ENCODE measurements at places on chromosomes 2 and 18.

GRCh38 chr18:22172594-22173049 is 3.2 kb downstream of the GATA6 start:
- no peak for DNase-seq

- DNase-seq, result no peak
Measured at GRCh38 chr2:145421841-145422240, 901.9 kb upstream of the ZEB2 start.

DNA sequence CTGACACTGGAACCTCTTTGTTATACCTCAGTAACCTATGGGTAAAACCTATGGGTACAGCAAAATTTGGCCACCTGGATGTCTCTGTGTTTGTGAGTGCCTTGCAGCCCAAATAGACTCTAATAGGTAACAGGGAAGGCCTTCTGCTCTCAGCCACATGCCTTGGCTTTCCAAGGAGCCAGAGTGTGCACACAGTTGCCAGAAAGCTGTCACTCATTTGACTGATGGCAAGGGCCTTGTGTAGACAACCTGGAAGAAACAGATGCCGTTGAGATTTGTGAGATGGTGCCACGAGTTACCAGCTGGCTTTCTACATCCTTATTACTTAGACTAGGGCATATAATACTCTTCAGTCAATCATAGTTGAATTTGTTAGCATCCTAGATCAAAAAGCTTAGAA is 90.1 kb upstream of the RAB12 start:
- DNase-seq, result no peak

DNA sequence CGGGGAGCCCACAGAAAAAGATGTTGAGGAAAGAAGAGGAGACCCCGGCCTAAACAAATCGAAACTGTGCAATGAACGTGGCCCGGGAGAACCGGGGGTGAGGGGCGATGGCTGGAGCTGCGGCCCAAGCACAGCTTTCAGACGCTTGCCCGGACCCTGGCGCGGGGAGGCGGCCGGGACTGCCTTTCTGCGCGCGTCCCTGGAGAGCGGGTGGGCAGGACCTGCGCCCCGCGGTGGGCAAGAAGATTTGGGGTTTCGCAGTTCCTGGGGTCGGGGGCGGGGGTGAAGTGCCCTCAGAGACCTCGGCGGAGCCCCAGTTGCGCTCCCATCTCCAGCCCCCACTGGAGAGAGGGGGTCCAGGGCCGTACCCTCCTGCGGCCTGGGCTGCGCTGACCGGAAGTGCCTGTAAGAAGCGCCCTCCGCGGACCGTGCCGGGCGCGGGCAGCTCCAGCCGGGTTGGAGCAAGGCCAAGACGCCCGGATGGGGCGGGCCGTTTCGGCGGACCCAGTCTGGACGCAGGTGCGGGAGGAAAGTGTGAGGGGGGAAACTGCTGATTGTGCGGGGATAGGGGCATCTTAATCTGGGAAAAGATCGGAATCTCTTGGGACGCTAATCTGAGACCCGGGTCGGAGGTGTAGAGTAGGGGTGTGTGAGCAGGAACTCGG is 11.6 kb downstream of the EN1 start:
- DNase-seq, result no peak

DNA sequence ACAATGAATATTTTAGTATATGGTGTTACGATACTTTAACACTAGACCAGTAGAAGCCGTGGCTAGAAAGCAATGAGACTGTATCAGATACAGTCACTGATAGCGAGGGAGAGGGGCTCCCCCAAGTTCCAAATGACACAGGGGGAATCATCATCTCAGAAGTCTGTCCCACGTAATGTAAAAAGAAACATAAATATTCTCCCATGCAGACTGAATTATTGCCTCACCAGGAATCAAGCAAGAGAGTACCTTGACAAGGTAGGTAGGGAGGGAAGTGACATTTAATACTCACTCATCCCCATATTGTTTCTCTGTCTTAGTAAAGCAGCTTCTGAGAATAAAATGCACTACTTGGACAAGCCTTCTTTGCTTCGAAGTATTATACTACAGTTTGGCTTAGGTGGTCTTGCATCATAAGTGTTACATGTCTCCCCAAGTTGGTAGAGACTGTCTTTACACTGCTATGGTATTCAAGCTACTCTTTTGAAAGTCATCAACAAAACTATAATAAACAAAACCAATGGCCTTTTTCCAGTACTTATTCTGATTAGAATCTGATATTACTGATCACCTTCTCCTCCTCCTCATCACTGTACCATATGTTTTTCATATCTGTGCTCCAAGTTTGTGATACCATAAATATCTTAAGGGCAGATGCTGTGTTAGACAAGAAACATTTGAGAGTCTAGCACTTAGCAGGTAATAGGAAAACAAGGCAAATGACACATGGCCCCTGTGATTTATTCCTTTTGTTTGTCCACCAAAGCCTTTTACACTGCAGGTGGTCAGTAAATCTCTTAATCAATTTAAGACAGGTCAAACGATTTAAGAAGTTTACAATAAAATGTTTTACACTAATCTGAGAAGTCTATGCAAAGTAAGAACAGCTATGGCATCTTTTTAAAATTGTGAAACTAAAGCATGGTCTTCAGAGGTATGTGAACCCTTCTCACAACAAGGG is 2.7 kb downstream of the LAPTM4A start:
- DNase-seq, result no peak

GRCh38 chr2:126971481-126972278 is 73.0 kb downstream of the TEX51 start:
- DNase-seq, result peak; percentile 14

DNA sequence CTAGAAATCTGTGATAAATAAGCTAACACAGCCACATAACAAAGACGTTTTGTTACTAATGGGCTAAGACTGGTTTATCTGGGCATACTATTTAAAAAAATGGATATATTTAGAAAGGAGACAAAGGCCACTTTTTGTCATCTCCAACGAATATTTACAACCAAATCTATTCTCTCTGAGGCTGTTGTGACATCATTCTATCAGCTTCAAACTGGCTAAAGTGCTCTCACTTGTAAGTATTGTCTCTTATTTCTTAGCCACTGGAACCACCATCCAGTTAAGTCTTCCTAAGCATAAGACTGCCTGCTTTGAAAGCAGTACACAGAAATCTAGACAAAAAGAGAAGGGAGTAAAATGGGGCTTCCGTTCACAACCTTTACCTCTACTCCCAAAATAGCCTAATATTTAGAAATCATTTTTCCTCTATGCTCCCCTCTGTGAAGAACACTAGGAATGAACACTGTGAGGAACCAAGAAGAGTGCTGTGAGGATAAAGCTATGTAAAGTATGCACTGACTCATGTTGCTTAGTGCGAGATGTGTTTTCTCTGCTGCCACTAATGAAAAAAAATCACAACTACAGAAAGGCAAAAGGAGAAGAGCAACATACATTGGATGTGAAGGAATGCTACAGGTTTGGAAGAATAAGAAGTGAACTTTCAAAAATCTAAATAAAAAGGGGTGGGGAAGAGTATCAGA is 264.1 kb downstream of the EXOC6B start:
- DNase-seq, result no peak

- no peak for DNase-seq
Measured at GRCh38 chr18:49026501-49027373, 76.0 kb upstream of the SMAD7 start.

DNA sequence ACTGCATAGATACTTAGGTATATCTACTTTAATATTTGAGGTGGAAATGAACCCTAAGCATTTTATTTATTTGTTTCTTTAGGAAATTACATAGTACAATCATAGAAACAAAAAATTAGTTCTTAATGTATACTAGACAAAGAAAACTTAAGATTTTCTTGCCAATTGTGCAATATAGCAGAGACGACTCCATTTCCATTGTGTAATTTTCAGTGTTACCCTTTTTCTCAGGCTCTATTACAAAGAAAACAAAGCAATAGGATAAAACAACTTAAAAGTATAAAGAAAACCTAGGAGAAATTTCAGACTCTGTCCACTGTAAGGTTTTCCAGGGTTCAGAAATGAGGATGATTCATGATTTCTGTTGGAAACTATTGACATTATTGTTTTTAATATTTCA is 89.0 kb upstream of the SERTAD2 start:
- DNase-seq, result no peak

- DNase-seq, result no peak
Measured at GRCh38 chr2:45892425-45892745, 240.9 kb downstream of the PRKCE start.

DNA sequence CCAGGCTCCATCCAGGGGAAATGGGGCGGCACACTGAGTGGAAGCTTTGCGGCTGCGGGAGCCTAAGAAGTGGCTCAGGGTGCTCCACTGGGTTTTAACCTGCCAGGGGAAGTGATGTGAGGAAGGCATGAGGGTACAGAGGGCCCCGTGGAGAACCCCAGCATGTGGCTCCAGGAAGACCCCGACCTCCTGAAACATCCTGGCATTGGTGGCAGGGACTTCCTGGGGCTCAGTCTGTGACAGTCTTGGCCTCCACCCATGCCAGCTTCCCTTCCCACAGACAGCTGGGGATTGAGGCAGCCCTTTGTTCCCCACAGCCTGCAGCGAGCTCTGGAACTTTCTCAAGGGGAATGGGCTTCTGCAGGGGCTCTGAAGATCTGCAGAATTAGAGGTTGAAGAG is 146.6 kb downstream of the TNS1 start:
- DNase-seq, result no peak

GRCh38 chr2:161947406-161947805 is 126.6 kb downstream of the DPP4 start:
- no peak for DNase-seq

GRCh38 chr2:188978291-188979081 is 4.3 kb downstream of the COL3A1 start:
- no peak for DNase-seq

DNA sequence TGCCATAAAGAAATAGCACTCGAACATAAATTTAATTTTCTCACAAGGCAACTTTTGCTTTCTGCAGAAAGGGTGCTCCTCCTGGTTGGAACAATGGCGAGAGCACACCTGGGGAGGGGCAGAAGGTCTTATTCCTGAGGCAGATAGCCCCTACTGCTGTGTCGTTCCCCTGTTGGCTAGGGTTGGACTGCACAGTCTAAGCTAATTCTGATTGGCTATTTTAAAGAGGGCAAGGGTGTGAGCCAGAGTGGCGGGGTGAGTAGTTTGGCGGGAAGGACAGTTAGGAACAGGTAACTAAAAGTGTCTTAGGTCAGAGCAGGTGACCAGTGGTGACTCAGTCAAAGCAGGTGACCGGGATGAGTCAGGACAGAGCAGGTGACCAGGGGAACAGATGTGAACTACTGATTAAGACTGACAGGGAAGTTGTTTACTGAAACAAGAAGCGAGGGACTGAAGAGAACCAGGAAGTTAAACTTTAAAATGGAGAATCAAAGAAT is 49.7 kb upstream of the AGAP1 start:
- no peak for DNase-seq

- DNase-seq, result no peak
Measured at GRCh38 chr18:80227472-80227871, 19.8 kb downstream of the PARD6G start.

GRCh38 chr18:9653390-9653789 is 39.0 kb upstream of the PPP4R1 start:
- DNase-seq, result no peak

DNA sequence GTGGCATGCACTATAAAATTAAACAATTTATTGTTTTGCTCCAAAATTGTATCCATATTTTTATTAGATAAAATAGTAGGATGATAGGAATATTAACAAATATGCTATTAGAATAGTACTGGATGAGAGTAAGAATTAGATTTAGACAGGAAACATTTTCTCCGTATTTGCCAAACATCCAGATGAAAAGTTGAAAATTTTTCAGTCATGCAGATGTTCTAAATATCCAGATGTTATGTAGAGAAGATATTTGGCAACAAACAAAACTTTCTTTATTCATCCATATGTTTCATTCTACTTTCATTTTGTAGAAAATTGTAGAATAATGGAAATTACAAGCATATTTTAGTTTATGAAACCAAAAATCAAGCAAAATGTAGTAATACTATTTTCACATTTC is 45.2 kb upstream of the NEUROD1 start:
- DNase-seq, result no peak

GRCh38 chr2:61640406-61640805 is 102.2 kb upstream of the XPO1 start:
- no peak for DNase-seq

DNA sequence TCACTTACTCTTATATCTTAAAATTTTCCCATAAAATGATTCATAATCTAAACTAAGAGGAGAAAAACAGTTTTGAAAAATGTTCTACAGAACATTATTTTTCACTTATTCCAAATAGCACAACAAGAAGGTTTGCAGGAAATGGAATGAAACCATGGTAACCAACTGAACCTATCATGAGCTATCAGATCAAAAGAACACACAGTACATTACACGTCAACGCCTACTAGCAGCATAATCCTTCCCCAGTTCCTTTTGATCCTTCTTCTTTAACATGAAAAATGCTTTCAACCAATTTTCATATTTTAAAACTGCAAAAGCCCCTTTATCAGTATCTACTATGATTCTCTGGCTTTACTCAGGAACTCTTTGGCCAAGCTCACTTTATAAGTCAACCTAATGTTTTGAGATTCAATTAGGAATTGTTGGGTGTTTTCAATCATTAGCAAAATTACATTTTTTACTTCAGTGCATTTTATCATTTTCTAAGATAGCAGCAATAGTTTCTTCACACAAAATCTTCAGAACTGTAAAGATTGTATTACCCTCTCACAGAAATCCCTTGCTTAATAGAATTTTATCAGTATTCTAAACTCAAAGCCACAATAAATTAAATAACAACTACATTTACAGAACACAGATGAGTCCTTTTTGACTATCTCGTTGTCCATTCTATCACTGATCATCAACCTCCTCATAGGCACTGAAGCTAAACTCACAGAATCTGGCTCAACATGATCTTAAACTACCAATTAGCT is 102.5 kb downstream of the CHN1 start:
- no peak for DNase-seq

DNA sequence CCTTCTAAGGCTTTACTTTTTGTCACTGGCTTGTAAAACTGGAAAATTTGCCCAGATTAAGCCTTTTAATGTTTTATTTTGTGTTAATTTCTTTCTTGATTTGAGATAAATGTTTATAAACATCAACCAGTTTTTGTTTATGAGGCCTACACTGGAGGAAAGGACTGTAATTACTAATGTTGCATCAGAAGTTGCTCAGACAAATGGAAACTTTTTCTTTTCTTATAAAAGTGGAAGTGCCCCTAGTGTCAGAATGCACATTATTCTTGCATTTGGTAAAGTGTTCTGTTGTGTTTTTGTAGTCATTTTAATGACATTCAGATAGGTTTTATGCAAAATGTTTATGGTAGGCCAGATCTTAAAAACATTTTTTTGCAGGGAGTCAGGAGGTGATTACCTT is 25.3 kb downstream of the LCLAT1 start:
- no peak for DNase-seq

- DNase-seq, result no peak
Measured at GRCh38 chr2:168054657-168055056, 192.7 kb downstream of the STK39 start.

DNA sequence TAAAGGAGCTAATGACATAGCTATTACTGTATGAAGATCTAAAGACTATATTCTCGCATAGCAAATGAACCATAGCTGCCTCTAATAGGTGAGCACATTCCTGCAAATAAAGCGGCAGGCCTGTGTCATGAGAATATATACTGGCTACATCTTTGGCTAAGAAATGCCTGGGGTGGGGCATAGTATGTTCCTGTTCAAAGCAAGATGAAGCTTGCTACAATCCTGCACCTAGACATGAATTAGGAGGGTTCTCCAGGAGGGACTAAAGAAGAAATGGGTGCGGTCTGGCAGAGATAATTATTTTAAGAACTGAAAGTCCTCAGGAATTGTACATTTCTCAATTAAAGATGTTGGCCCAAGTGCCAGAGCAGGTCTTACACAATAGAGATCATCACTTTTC is 46.8 kb upstream of the PLA2R1 start:
- DNase-seq, result no peak

GRCh38 chr2:127743477-127744026 is 42.3 kb downstream of the SFT2D3 start:
- no peak for DNase-seq
